ENCODE measurements at places on chromosomes 4 and X.

DNA sequence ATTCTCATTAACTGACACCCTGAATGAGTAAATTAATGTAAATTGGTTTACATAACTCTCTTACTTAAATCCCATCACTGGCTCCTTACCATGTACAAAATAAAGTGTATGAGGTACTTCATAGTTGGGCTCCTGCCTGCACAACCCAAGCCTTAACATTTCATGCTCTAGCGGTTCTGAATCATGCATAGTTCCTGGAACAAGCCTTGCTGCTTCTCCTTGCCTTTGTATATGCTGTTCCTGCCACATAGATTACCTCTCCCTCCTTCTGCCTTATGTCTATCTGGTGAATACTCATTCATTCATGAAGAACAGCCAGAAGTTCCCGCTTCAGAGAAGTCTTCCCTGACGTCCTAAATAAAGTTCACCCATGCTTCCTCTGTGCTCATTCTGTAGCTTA, 594.7 kb downstream of the SMARCA1 start:
- no peak for DNase-seq

DNA sequence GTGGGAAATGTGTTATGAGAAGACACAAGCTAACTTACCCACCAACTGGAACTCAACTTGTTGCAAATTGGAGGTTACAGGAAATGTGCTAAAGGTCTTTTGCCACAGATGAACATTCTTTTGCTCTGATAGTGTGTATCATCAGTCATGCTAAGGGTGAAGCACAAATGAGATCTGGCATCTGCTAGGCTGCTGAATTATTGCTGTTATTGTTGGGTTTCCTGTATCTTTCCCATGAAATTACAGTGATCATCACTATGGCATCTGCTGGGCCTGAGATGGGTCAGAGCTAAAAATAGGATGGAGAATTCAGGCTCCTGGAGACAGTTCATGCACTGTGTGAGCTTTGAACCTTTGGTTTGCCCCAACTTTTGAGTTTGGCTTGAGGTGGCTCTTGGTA, 124.5 kb downstream of the NPNT start:
- DNase-seq, result no peak

DNA sequence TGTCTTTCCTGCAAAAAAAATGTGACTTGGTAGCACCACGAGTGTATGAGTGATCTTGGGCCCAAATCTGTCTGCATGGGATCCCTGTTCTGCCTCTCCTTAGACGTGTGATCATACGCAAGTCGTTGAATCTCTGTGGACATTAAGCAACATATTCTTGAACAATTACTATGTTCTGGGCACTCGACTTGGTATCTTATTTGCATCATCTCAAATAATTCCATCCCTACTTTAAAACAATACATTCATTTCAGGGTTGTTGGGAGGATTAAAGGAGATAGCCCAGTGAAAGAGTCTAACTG, 145.4 kb upstream of the CPEB2 start:
- DNase-seq, result no peak

DNA sequence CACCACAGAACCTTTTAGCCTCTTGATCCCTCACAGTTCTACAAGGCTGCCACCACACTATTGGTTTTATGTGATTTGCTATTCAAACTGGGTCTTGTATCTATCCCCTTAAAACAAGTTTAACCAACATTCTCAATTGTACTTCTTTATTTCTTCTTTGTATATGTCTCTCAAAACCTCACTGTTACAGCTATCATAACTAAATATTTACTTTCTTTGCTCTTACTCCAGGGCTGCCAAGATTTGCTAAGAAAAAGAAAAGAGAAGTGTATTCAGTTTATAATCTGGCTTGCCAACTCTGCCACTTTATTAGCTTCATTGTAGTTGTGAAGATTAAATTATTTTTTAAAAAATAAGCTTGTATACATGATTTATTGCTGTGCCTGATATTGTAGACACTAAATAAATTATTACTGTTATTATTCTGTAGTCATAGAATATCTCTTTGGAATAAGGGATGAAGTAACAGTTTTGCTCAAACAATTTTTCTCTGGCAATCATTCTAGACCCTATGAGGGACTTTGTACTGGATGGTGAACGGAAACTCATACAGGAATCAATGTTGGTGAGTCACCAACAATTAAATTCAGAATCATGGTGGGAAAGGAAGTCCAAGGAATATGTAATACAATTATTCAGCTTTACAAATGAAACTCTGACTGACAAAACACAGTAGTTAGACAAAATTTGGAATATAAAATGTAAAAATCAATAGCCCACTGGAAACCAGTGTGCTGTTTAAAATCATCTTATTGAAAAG, 127.1 kb upstream of the DCAF8L1 start:
- no peak for DNase-seq

DNA sequence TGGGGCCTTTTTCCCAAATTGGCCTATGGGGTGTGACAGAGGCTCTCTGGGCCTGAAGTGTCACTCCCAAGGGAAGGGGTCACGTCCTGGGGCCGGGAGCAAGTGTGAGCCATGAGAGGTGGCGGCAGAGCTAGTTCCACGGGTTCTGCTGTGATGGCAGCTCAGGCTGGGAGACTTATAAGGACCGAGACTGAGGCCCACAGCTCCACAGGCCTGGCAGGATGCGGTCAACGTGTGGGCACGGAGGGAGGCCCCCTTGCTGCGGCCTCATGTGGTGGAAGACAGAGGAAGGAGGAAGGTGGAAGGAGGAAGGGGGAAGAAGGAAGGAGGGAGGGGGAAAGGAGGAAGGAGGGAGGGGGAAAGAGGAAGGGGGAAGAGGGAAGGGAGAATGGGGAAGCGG, 7.2 kb upstream of the CPLX1 start:
- no peak for DNase-seq

- DNase-seq, result peak; percentile 30
Observed at GRCh38 chr4:145609481-145610427, 9.4 kb upstream of the MMAA start.

- DNase-seq, result peak; percentile 30
Observed at GRCh38 chrX:33434256-33435092, 223.1 kb upstream of the DMD start.

All from stimulated activated CD4-positive, alpha-beta T cell treated with anti-CD3 and anti-CD28 coated beads, Interleukin-15, amount 100 ng/mL, for 48 hours (primary cell).